ENCODE measurements at places on chromosomes 7 and 10.

DNA sequence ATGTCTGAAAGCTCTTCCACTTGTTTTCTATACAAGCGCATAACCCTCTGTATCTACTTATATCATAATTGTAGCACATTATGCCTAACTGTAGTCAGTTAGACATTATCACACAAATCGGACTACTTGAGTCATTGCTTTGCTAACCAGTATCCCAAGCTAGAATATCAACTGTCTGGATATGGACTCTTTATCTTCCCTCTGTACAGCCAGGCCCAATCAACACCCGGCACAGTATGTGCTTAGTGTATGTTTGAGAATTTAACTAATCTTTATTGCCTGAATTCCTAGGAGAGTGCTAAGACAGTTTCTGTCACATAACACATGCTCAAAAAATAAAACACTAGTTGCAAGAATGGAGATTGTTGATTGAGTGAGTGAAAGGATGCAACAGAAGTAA lies 211.2 kb downstream of the ARL4A start:
- no peak overlapping the region for H3K4me3 ChIP-seq
- no peaks in the 10 kb centered on the region for H3K4me1 ChIP-seq
- DNase-seq, result no peak
- peaks cover 2% of the 10 kb centered on the region for H3K27me3 ChIP-seq
- no peaks in the 10 kb centered on the region for H3K36me3 ChIP-seq

GRCh38 chr10:126433351-126433750 lies 45.1 kb upstream of the ADAM12 start:
- no peaks in the 10 kb centered on the region for H3K36me3 ChIP-seq
- no peaks in the 10 kb centered on the region for H3K27me3 ChIP-seq
- DNase-seq, result no peak
- no peak overlapping the region for H3K27ac ChIP-seq
- no peaks in the 10 kb centered on the region for H3K4me1 ChIP-seq

DNA sequence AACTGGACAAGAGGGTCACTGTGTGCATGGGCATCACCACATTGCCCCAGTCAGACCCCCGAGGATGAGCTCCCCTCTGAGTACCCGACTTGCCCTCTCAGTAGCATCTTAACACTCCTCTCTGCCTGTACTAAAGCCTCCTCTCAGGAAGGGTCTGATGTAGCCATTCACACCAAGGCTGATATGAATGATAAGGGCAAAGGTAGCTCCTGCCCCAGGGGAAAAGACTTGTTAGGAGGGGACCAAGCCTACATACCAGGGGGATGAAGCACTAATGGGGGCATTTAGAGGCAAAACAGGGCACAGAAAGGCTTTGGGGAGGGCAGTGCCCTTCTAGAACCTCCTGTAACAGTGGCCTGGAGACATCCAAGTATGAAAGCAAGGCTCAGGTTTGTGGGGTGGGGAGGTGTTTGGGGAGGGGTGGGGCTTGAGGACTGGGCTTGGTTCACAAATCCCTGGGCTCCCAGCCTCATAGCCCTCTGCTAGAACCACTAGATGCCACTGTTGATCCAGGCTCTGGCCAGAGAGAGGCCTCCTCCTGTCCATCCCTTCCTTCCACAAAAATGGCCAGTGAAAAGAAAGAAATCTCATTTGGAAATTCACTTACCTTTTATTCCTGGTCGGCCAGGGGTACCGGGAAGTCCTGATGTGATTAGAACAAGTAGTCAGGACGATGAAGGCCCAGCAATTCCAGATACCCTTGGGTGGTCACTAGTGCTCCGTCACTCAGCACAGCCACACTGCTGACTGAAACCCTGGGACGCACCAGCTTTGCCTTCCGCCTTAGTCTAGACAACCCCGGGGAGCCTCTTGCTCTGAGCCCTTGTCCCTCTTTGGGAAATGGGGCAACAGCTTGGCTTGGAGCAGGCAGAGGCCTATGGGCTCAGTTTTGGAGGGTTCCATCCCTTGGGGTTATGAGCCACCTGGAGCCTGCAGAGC lies 40.3 kb downstream of the COL17A1 start:
- DNase-seq, result no peak
- H3K27me3 ChIP-seq, result no peaks in the 10 kb centered on the region
- no peak overlapping the region for H3K27ac ChIP-seq
- no peaks in the 10 kb centered on the region for H3K4me1 ChIP-seq
- no peaks in the 10 kb centered on the region for H3K36me3 ChIP-seq
- H3K4me3 ChIP-seq, result no peak overlapping the region

DNA sequence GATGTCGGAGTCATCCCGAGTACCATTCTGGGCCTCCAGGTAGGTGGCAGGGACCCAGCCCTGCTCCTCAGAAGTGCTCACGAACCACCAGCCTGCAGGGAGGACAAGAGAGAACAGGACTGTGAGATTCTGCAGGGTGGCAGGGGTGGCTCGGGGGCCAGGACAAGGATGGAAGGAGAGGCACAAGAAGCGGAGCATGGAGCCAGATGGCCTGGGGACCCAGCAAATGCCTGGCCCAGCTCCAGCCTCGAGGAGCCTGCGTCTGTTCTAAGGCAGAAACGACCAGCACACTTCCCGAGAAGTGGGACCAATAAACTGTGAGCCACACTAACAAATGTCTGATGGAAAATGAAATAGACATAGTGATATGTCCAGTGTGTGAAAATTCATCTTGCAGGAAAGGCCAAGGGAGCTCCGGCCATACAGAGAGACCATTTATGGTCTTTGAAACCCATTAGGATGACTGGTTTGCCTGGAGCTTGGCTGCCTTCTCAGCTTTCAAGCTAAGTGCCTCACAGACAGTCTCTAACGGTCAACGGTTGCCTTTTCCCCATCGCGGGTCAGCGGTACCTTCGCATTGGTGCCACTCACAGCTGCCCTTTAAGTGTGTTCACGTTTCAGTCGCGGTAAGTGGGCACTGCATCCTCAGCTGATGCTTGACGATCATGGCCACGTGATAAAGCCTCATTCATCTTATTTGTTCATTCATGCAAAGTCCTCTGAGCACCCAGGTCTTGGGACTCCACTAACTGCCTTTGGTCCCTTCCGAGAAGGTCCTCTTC lies 133.8 kb downstream of the NEURL1 start:
- no peak overlapping the region for H3K27ac ChIP-seq
- H3K4me1 ChIP-seq, result no peaks in the 10 kb centered on the region
- H3K27me3 ChIP-seq, result no peaks in the 10 kb centered on the region

DNA sequence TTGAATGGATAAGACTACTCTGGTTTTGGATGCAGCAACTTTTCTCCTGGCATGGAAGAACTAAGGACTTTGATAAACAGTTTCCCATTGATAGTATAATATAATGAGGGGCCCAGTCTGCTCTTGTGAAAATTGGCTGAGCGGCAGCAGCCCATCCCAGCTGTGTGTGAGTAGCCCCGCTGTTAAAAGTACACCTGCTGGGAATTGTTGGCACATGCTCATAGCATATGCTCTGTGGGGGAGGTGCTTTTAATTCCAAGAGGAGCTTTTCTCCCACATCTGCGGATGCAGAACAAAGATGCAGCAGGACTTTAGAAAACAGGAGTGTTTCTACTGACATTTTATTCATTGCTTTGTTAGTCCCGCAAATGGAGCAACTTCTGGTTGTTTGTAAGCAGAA lies 19.0 kb downstream of the SRI start:
- H3K27ac ChIP-seq, result no peak overlapping the region
- no peaks in the 10 kb centered on the region for H3K27me3 ChIP-seq
